NCI-H774 (cell line): ENCODE measurements at places on chromosomes 5 and 9.
A peak's percentile ranks its signal among the peaks of the same experiment; 100 is the strongest.

- DNase-seq = no peak
These were observed 104.7 kb upstream of the IER5L start for GRCh38 chr9:129282731-129283211.

DNA sequence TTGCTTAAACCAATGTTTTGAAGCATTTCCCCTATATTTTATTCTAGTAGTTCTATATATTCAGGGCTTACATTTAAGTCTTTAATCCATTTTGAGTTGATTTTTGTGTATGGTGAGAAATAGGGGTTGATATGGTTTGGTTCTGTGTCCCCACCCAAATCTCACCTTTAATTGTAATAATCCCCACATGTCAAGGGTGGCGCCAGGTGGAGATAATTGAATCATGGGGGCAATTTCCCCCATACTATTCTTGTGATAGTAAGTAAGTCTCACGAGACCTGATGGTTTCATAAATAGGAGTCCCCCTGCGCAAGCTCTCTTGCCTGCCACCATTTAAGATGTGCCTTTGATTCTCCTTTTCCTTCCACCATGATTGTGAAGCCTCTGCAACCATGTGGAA, 92.2 kb upstream of the TBC1D2 start:
- DNase-seq = no peak

- peak; percentile 52 for DNase-seq
These were observed 144.9 kb downstream of the MYO10 start for GRCh38 chr5:16791036-16791705.

DNA sequence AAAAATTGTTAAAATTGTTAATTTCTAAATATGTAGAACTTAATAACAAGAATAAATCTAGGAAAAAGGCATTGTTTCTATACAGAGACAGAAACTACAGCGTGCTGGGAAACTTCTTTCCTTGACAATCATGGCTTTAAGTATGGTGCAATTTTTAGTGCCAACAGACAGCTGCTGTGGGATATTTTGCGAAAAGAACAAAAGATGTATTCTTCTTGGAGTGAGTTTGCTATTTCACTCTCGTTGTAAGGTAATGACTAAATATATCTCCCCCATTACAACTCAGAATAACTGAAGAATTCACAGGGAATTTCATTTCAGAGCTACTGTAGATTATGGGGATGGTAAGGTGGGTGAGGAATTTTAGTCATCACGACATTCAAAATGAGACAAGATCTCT, 2055.0 kb upstream of the ACO1 start:
- DNase-seq = no peak

GRCh38 chr9:136629001-136629878, 33.5 kb upstream of the EGFL7 start:
- no peak for DNase-seq

DNA sequence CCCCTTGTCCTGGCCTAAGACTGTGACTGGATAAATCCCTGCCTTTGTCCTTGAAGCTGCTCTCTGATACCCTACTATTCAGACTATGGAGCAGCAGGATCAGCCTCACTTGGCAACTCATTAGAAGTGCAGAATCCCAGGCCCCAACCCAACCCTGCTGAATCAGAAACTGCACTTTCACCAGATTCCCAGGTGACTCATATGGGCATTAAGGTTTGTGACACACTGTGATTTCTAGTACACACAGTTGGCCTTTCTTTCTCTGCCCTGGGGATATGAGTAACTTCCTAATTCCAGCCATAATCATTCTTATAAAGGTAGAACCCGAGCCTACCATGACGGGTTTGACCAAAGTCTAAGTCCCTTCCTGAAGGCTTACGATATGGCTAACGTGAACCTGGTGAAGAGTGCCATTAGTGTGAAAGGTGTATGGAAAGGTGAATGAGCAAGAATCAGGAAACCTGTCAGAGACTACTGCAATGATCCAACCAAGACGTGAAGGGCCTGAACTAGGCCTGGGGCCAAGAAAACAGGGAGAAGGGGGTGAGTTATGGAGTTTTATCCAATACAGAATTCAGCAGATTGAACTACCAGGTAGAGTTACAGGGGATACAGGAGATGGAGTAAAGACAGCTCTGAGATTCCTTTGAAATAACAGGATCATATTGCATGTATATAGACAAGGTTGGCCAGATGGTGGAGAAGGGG, 533.0 kb downstream of the BNC2 start:
- DNase-seq = no peak

- no peak for DNase-seq
These were observed 495.9 kb downstream of the CSNK1G3 start for GRCh38 chr5:124007675-124008398.

GRCh38 chr5:99926463-99926862, 608.7 kb upstream of the FAM174A start:
- DNase-seq = no peak

DNA sequence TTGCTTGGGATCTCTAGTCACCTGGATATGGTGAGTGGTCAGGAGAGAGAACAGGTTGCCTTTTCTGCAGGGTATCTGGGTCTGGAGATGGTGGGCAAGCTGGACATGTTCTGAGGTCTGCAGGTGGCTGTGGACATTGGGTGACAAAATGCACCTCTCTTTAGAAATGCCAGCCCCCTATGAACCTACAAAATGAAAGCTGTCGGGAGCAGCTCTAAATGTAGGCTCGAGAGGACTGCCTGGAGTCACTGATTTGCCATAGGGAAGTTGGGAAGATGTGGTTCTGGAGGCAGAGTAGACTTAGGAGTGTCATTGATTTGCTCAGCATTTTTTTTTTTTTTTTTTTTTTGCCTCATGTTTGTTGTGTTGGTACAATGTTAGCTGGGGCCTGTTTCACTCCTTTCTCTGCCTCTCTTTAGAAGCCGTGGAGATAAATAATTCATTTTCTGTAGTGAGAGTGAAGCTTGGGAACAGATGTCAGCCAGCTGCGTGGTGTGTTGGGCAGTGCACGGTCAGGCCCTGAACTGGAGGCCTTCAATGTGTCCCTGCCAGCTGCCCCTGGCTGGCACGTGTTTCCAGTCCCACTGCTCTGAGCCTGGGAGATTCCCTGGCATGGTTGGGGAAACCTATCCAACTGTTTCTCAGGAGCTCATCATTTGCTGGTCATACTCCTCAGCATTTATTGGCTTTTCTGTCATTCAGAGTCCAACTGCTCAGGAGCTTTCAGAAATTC, 5.4 kb downstream of the RGS3 start:
- no peak for DNase-seq

DNA sequence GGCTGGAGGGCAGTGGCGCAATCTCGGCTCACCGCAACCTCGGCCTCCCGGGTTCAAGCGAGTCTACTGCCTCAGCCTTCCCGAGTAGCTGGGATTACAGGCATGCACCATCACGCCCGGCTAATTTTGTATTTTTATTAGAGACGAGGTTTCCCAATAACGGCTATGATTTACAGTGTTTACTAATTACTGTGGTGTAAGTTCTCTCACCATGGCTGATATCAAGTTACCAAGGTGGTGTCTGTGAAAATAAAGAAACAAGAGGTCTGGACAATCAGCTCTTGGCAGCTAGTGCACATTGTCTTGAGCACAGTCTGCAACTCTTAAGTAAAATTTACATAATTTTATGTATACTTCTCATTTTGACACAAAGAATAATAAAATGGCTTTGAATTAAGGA, 385.5 kb upstream of the COX7C start:
- no peak for DNase-seq

GRCh38 chr5:94691949-94692348, 73.5 kb downstream of the SLF1 start:
- DNase-seq = peak; percentile 48

DNA sequence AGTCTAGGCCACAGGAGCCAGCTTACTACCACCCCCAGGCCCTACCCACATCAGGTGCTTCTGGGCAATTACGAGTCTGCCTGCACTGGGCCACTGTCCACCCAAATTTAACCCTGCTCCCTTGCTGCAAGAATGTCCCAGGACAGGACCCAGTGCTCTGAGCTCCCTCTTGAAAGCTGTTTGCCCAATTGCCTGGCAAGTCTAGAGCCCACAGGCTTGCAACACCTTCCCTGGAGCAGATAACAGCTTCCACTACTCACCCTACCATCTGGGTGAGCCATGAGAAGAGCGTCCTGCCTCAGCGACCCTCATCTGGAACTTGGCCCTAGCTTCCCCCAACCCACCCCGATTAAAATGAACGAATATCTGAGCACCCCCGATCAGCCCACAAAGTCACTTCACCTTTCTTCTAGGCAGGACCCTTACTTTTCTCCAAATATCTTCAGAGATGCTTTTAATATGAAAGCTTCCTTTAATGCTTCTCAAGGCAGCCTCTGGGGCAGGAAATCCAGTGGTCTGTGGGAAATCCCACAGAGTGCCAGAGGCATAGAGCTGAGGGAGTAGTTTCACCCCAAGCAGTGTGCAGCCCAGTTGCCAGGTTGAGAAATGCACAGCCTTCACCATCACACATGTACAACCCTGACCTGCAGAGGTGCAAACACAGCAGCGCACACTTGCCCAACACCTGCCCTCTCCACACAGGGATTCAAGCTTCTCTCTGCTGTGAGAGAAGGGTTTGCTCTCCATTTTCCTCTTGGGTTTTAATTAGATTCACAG, 10.6 kb downstream of the ACSL6 start:
- no peak for DNase-seq

DNA sequence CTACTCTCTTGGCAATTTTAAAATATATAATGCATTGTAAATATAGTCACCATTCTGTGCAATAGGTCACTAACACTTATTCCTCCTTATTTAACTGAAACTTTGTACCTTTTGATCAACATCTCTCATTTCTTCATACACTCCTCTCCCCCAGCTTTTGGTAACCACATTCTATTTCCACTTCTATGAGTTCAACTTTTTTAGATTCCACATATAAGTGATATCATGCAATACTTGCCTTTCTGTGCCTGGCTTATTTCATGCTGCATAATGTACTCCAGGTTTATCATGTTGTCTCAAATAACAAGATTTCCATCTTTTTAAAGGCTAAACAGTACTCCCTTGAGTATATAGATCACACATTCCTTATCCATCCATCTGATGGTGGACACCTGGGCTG, 188.8 kb downstream of the NXNL2 start:
- DNase-seq = no peak

DNA sequence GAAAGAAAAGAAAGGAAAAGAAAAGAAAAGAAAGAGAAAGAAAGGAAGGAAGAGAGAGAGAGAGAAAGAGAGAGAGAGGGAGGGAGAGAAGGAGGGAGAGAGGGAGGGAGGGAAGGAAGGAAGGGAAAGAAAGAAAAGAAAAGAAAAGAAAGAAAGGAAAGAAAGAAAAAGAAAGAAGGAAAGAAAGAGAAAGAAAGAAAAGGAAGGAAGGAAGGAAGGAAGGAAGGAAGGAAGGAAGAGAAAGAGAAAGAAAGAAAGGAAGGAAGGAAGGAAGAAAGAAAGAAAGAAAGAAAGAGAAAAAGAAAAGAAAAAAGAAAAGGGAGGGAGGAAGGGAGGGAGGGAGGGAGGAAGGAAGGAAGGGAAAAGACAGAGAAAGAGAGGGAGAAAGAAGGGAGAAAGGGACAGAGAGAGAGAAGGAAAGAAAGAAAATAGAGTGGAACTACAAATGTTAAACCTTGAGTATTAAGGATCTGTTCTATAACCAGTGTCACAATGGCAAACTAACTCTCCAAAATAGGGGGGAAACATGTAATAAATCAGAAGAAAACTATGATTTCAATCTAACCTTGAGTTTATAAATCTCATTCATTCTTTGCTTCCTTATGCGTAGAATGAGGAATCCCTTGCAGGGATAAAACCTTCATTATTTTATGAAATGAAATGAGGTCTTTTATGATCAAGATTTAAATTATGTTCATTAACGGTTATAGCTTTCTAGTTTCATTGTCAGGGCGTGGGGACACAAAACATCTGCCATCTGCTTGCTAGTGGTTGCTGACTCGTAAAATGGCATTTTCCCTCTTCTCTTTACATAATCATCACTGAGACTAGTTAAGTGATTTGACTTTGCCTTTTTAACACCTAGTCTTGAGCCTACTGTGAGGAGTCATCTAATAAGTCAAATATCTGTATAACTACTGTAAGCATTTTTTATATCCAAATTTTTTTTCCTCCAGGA, 40.7 kb upstream of the RAD23B start:
- no peak for DNase-seq

- no peak for DNase-seq
These were observed 12.8 kb downstream of the SPATA9 start for GRCh38 chr5:95669985-95670384.

DNA sequence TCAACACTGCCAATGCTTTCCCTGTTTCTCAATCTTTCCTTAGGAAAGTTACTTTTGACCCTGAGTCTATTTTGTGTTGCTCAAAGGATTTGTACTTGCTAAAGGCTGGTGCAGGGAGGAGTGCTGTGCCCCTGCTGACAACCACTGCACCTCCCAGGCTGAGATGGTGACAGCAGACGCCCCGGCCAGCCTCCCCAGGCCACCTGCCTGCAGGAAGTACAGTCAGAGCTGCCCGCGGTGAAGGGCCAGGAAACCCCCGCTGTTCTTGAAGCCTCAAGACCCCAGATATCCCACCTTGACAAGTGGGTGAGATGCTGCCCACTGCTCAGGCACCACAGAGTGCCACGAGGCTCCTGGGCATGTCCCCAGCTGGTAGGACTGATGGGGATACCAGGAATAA, 44.2 kb upstream of the CKMT2 start:
- DNase-seq = no peak

GRCh38 chr5:9156282-9156681, 389.6 kb downstream of the SEMA5A start:
- no peak for DNase-seq

DNA sequence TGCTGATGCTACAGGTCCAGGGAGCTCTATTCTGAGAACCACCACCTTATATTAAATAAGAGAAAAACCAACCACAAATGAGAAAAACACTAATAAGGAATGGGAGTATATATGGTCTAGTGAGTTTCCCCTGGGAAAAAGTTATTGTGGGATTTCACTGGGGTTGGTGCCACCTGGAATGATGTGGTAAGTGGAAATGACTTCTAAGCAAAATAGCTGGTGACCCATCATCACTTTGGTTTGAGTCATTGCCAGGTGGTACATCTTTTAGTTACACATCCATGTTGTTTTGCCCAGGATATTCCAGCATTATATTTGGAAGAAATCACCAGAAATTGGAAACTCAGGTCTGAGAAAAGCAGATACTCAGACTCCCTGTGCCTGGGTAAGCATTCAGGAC, 437.3 kb downstream of the DTWD2 start:
- no peak for DNase-seq

DNA sequence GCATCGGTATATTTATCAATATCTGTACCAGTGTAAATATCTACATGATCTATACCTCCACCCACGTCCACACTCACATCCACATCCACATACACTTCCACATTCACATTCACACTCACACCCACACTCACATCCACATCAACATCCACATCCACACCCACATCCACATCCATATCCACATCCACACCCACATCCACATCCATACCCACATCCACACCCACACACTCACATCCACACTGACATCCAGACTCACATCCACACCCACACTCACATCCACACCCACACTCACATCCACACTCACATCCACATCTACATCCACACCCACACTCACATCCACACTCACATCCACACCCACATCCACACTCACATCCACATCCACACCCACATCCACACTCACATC, 189.2 kb downstream of the IRX1 start:
- no peak for DNase-seq

DNA sequence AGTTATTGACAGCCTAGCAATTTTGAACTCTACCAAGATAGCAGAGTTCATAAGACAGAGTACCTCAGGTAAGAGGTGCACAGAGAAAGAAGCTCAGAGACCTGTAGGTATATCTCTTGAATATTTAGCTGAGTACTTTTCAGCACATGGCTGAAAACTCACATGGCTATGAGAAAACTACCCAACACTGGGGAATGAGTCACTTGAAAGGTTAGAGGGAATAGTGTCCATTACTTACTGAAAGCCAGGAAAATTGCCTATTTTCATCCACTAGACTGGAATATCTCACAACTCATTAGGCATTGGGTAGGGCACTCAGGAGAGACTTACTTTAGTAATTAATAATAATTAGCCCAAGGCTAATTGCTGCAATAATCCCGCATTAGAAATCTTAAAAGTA, 8.3 kb downstream of the TSLP start:
- DNase-seq = no peak
